Suppressor macrophage treated with lipopolysaccharide for 4 hours (primary cell): ENCODE measurements at places on chromosomes 1 and 21.

DNA sequence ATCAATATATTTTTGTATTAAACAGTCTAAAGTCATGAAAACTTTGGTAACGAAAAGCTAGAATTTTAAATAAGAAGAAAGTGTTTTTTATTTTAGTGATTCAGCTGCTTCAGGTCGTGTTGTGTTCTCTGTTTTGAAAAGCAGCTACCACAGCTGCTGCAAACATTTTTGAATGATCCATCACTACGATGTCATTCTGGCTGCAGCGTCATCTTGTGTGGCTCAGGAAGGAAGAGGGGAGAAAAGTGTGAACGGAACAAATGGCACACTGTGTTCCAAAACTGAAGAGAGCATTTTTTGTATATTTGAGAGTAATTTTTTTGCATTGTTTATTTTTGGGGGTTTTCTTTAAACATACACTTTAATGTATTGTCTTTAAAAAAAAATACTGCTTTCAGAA is 323.0 kb upstream of the ADGRL2 start:
- DNase-seq = no peak

DNA sequence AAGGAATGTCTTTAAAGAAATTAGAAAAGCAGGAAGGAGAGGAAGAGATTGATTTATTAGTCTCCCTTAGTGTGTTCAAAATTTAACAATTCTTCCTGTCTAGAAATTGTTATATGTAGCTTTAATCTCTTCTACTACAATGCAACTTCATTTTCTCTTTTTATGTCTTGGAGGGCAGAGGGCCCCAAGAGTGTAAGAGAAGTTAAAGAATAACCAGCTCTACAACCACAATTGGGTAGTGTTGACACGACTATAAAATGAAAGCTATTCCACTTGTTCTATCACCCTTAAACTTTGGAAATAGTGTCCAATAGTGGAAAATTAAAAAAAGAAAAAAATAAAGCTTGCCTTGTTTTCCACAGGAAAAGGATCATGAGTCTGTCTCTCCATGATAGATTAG is 82.6 kb upstream of the DPYD start:
- no peak for DNase-seq

DNA sequence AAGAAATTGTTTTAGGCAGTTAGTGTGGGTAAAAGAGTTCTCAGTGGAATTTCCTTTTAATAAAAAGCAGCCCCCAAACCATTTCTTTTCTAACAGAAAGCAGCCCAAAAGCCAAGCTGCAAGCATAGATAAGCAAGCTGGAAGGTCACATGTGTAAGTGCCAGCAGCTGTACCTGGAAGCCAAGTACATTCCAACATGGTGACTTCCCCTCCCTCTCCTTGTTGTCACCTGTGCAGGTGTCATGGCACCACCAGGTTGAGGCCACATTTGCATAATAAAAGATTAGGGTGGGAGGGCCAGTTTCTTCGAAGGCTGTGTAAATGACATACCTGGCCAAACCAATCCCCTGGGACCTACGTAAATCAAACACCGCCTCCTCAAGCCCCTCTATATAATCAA is 240.3 kb upstream of the RAB4A start:
- no peak for DNase-seq

DNA sequence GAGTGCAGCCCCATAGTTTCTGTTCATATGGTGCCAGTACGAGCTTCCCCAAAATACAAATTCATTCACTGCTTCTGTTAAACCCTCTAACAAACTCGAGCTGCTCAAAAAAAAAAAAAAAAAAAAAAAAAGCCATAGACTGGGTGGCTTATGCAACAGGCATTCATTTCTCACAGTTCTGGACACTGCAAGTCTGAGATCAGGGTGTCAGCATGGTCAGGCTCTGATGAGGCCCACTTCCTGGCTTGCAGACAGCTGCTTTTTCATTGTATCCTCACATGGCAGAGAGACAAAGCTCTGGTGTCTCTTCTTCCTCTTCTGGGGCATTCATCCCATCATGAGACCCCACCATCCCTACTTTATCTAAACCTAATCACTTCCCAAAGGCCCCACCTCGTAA is 121.6 kb downstream of the PTBP2 start:
- DNase-seq = peak; percentile 20

GRCh38 chr1:161100556-161100955 is 2.4 kb downstream of the KLHDC9 start:
- DNase-seq = no peak
